ENCODE measurements at places on chromosomes 7 and 10. TPM values are rescaled to one million over a fixed set of nuclear protein-coding genes. Genes with fewer than 3 reads are reported as not detected.

DNA sequence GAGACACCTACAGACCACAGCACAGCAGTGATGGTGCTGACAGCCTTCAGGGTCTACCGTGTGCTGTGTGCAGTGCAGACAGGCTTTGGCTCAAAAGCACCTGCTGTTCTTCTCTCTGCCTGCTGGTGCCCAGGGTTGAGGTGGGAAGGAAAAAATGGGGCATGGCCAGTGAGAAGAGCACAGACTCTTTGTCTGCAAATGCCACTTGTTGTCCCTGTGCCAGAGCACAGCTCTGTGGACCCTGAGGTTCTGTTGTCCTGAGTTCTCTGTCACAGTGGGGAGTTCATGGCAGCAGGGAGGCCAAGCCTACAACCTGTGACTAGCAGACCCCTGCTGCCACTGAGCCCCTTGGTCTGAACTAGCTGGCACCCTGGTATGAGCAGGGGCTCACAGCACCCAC is 376.7 kb downstream of the GLRX3 start:
- DNase-seq, result no peak

DNA sequence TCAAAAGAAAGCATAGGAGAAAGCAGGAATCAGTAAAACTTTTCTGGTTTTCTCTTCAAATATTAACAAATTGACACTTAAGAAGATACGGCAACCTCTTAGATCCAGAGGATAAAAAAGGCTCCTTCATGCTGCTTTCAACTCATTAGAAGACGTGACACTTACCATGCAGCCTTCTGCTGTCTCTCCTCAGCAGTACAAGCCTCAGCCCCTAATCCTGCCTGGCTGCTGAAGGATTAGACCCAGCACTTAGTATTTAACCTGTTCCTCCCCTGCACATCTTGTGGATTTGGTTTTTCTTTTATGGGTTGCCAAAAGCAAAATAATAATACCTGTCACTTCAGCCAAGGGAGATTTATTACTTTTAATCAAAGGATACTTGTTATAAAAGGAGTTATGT is 108.4 kb downstream of the LYZL1 start:
- DNase-seq, result no peak

DNA sequence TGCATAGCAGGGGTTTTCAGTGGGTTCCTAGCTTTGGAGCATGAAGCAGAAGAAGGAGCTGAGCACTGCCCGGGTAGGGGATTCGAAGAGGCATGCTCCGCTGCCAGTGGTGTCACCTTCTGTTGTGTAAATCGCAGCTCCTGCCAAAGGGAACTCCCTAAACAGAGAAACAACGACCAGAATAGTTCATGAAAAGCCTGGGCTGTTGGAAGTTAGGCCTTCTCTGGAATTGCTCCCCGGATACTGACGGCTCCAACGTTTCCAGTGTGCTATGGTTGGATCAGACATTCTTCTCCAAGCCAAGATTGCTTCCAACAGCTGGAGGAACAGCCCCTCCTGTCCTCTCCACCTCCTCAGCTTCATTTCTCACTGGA is 546.0 kb upstream of the FZD8 start:
- DNase-seq, result no peak

DNA sequence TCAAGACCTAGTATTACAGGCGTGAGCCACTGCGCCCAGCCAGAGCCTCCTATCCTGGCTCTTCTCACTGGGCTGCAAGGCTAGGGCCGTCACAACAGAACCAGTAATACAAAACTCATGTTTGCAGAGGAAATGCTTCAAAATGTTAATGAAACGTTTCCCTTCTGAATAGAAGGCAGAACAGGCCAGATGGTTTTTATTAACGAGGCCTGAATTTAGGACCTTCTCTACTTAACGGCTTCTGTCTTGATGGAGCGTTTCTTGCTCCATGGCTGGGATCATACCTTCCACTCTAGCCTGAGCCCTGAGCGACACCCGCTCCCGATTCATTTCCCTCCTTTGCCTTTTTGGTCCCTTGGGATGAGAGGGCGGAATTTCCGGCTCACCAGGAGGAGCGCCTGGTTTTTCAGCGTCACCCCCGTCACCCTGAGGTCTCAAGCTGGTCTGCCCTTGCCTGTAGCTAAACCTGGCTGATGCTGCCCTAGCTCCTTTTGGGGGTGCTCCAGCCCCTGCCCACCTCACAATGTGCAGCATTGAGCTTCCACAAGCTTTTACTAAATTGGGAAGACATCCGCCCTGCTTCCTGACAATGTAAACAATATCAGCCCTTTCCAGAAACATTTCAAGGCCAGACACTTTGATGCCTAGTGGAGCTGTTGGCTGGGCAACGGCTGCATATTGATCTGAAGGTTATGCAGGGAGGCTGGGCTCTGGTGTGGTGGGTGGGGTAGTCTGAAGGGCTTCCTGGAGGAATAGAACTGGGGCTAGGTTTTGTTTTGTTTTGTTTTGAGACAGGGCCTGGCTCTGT is 5.2 kb downstream of the CLIP2 start:
- DNase-seq, result no peak

- no peak for DNase-seq
Observed at GRCh38 chr7:80002865-80003264, 131.8 kb upstream of the GNAI1 start.

DNA sequence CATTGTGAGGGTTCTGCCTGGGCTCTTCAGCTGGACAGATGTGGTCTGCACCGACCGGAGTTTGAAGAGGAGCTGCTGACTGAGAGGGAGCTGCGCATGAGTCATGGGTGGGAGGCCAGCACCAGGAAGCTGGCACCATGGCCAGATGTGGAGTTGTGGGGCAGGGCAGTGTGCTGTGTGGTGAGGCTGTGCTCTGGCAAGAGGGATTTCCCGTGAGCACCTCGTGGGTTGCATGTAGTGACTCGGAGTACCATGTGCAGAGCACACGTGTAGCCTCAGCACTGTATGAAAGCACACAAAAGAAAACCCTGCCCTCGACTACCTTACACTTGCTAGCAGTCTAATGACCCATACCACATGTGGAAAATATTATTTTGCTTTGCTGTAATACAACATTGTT is 103.4 kb downstream of the WNT2 start:
- no peak for DNase-seq

GRCh38 chr7:27991006-27991528 is 189.5 kb downstream of the JAZF1 start:
- no peak for DNase-seq

The TPST1 gene
- 3.6 TPM for total RNA-seq
